ENCODE measurements at places on chromosomes 7 and 10.

- no peak for DNase-seq
These were observed 73.5 kb downstream of the MALSU1 start for GRCh38 chr7:23372611-23373010.

DNA sequence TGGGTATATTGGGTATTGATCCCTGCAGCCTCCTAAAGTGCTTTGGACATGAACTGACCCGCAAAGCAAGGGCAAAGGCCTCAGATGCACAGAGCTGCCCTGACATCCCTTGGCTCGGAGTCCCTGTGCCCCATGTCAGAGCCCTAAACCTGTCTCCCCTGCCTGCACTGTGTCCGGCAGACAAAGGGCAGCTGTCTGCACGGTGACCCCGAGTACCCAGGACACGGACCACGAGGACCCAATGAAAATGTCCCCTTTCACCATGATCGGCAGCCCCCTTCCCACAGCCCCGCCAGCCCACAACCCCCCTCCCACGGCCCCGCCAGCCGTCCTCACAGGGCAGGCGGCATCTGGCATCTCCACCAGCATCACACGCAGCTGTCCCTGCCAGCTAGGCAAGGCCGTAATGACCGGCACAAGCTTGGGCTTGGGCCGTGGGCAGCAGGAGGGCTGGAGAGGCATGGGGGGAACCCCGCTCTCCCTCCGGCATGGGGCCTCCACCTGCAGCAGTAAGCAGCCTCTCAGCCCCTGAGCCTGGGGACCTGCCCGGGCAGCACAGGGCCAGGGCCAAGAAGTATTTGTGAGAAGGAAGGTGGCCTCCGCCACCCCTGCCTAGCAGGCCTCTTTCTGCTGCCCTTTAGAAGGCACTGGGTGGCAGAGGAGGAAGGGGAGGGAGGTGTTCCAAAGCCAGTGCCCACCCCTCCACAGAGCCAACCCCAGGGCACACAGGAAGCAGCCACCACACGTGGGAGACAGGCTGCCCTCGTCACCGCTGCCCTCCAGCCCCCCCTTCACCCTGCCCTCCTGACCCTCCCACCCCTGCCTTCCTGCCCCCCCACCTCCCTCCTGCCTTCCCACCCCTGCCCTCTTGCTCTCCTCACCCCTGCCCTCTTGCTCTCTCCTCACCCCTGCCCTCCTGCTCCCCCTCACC is 10.1 kb downstream of the NUDT1 start:
- DNase-seq: no peak

- no peak for DNase-seq
These were observed 447.8 kb upstream of the C7orf33 start for GRCh38 chr7:148142660-148143248.

- no peak for DNase-seq
These were observed 26.9 kb downstream of the SLC25A28 start for GRCh38 chr10:99593312-99593711.

DNA sequence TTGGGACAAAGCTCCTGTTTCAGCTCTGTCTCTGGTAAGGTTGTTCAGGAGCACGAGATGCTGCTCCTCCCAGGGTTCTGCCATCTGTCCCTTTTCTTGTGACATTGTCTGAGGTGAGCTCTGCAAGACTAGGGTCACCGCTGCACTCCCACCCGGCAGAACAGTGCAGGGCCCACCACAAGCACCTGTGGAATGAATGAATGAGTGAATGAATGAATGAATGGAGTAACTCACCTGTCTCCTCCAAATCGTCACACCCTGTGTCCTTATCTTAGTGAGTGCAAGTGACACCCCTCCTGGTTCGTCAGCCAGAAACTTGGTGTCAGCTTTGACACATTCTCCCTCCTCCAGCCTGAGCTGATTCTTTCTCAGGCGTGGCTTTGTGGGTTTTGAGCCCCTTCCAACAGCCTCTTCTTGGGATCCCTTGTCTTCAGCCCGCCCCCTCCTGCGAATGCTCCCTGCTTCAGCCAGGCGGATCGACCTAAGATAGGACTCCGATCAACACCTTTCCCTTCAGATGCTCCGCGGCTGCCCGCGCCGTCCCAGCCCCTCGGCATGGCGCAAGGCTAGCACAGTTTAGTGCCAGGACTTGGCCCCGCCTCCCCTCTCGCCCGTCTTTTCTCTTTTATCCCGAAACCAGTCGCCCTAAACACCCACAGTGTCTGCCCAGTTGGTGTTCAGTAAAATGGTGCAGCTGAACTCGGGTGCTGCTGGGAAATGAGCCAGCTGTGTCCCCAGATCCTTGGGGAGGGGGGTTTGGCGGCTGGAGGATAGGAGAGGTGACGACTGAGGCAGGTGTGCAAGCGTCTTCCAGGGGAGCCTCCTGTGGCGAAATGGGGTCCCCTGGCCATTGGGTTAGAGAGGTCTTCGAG is 89.3 kb downstream of the BEND7 start:
- DNase-seq: no peak

DNA sequence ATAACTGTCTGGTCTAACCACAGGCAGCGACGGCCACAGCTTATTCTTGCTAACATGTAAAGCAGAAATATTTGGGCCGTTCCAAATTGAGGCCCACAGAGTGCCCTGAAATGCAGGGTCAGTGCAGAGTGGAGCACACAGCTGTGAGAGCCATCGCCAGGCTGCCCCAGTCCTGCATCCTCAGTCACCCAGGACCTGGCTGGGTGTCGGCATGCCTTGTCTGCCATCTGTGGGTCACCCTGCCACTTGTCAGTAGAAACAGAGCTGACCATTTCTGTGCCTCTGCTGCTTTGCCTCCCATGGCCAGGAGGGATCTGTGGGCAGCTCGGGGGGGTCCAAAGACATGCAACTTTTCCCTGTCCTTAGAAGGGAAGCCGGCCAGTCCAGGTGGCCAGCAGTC is 57.3 kb upstream of the BTBD16 start:
- DNase-seq: no peak

- no peak for DNase-seq
These were observed 89.9 kb downstream of the CARD11 start for GRCh38 chr7:2953588-2954407.

DNA sequence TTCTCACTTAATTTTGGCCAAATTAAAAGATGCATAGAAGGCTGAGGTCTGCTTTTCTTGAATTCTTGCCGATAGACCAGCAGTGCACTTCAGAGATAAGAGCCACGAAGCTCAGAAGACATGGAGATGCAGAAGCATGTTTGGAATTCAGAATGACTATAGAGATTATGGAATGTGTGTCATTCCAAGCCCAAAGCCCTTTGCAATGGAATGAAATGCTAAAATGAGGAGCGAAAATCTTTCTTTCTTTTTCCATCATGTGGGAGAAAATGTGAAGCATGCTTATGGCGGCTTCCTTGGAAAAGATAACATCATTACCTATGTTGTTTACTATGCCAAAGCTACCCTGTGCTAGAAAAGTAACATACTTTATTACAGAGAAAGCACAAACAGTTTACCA is 257.0 kb upstream of the RNF32 start:
- DNase-seq: no peak

Data from activated naive CD4-positive, alpha-beta T cell treated with anti-CD3 and anti-CD28 coated beads, Interleukin-2, amount 50 U/mL, for 72 hours (primary cell).